Kidney tubule cell (primary cell): ENCODE measurements at places on chromosomes 1 and 21.
A peak's percentile ranks its signal among the peaks of the same experiment; 100 is the strongest.

- DNase-seq, result no peak
Measured at GRCh38 chr1:205965036-205965884, 22.0 kb upstream of the SLC26A9 start.

DNA sequence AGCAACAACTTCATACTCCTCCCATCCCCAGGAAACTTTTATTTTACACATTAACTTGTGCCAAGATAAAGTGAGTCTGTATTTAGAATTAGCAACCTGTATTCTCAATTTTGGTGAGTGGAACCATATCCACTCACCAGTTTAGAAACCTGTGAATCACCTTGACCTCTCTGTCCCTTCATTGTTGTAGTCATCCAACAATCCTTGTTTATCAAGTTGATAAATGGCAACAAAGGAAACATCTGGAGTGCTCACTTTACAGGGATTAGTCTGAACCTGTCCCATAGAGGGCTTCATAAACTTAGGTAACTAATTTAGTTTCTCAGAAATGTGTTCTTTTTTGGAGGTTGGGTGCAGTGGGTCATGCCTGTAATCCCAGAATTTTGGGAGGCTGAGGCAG, 3.9 kb upstream of the CLSPN start:
- no peak for DNase-seq

GRCh38 chr1:201028461-201028889, 5.0 kb upstream of the KIF21B start:
- DNase-seq, result peak; percentile 43

DNA sequence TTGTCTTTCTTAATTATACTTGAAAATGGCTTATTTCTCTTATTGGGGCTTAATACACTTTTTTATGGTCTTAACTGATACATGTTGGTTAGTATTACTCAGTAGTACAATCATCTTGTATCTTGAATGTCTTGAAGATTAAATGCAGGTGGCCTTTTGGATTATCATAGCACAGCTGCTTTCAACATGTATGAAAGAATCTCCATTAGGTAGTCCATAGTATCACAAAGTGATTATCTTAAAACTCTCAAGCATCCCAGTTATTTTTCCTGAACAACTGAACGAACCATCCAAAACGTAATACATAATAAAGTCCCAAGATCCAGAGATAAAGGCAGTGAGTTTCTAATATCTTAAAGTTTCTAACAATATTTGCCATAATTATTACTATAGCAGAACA, 51.7 kb upstream of the MYOCOS start:
- DNase-seq, result no peak

DNA sequence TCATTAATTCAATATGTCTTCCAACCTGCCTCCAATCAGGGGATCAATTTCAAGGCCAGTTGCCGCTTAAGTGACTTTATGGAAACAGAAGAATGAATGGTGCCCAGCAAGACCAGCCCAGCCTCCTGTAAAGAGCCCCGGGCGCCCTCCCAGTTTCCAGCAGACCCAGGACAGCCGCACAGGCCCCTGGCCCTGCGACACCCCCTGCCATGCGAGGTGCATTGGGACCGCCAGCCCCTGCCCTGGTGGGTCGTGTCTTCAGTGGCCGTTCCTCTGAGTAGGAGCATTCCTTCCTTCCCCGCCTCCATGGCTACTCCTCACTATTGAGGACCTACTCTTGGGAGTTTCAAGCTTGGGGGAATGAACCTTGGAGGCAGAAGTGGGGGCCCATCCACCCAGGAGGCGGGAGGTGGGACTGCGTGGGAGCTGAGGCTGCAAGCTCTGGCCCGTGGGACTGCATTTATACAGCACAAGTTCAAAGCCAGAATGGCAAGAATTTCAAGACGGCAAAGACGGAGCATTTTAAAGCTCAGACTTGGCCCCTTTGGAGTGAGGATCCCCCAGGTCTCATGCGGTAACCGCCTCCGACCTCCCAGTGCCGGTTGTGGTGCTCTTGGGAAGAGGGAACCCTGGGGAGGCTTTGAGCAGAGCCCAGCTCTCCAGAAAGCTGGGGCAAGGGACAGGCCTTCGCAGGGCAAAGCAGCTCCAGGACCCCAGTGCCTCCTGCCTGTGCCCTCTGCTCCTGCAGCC, 73.1 kb upstream of the ACTRT2 start:
- DNase-seq, result no peak

DNA sequence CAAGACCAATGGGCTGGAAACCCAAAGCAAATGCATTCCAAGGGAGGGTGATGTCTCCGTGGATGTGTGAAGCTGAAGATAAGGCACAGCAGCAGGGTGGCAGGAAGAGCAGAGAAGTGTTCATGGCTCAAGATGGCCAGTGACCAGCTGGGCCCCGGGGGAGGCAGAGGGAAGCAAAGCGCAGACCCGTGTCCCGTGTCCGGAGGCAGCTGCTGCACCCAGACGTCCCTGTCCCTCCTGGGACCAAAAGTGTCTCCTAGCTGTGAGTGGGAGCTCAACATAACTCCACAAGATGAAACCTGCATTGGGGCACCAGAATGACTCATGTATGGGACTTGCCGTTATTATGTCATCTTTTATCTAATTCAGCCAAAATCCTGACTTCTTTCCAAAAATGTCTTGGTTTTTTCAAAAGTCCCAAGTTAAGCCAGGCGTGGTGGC, 118.2 kb downstream of the RIPK4 start:
- peak; percentile 64 for DNase-seq

DNA sequence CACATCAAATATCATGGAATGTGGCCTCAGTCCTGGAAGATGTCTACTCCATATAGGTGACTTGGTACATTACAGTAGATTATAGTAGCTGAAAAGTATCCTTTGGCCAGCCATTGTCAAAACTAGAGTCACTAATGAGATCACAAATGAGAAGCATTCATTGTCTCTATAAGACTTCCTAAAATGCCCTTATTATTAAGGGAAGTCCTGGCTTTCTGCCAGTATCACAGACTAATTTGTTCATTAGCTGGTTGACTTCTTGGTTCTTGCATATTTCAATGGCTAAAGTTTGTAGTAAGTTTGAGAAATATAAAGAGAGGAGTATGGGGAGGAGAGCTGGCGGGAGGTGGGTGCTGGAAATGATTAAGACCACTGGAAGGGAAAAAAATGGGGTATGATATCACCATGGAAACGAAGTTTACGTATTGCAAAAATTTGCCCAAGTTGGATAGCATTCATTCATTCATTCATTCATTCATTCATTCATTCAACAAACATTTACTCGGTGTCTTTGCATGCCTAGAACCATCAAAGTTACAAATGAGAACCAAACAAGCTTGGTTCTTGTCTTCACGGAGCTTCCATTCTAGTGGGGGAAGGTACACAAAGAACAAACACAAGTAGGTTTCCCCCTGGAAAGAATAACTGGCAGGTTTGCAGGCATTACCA, 11.7 kb upstream of the B3GALNT2 start:
- DNase-seq, result no peak

GRCh38 chr1:217562229-217562878, 68.5 kb downstream of the GPATCH2 start:
- peak; percentile 81 for DNase-seq

DNA sequence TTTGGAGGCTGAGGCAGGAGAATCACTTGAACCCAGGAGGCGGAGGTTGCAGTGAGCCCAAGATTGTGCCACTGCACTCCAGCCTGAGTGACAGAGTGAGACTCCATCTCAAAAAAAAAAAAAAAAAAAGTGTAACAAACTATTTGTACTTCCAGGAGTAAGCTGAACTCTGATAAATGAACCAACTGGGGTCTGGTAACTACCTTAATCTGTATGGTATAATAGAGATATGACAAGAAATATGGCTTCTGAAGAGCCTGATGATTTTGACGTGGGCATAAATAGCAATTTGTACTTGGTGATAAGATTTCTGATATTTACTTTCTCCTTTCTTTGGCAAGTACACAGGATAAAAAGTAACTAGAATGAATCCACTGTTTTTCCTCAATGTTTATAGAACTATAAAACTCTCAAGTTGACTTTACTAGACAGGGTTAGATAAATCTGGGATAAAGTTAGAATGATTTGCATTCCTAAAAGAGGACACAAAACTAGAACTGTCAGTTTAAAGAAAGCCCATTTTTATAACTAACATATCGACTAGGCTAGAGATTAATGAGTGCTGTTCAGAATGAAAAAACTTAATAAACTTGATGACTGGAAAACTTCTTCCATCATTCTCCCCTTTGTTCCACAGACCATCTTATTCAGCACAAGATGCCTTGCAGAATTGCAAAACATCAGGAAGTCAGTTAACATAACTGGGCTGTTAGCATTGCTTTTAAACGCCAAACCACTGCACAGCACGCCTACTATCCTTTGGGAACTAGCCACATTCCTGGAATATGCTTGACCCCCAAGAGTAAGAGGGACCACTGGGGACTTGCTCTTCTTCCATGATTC, 51.5 kb upstream of the EDARADD start:
- no peak for DNase-seq
